ENCODE measurements at places on chromosomes 6 and 20.

DNA sequence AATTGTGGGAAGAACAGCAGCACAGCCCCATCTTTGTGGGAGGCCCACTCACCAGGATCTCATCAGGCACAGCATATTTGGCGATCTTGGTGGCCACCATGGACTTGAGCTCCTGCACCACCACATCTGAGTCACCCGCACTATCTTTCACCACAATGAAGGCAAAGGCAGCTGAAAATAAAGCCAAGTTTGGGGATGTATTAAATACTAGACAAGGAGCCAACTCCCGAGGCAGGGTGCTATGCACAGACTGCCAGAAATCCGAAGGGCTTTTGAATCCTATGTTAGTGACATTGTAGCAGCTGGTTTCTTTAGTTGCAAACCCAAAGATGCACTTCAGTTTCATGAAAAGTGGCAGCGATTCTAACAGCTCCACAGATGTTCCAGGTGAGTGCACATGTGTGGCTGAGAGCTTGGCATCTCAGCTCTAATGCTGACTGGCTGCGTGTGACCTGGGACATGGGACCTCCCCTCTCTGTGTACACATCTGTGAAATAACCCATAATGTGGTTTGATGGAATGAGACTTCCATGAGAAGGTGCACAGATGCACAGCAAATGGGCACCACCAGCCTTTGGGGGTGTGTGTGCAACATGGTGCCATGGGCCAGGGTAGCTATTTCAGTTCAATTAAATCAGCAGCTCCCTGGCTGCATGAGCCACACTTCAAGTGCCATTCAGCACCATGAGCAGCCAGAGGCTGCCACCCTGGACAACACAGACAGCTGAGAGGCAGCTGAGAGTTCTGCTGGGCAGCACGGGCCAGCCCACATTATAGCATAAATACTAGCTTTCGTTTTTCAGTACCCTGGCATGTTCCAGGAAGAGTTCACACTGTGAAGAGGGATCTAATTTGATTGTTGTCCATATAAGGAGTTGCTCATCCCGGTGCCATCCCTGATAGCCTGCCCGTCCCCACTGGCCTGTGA lies 16.9 kb upstream of the APMAP start:
- DNase-seq: no peak

GRCh38 chr6:112054001-112054400 lies at the start of gene CCN6:
CCN6 (plus strand) TSS chr6:112054104; CDS start chr6:112054358, 254 bp downstream.
- DNase-seq: no peak

- peak; percentile 81 for DNase-seq
Measured at GRCh38 chr6:36623547-36624459, 29.6 kb downstream of the SRSF3 start.

- DNase-seq: no peak
Measured at GRCh38 chr6:113623129-113623528, 234.0 kb upstream of the MARCKS start.

- no peak for DNase-seq
Measured at GRCh38 chr20:1119524-1119923, 1.1 kb downstream of the PSMF1 start.

DNA sequence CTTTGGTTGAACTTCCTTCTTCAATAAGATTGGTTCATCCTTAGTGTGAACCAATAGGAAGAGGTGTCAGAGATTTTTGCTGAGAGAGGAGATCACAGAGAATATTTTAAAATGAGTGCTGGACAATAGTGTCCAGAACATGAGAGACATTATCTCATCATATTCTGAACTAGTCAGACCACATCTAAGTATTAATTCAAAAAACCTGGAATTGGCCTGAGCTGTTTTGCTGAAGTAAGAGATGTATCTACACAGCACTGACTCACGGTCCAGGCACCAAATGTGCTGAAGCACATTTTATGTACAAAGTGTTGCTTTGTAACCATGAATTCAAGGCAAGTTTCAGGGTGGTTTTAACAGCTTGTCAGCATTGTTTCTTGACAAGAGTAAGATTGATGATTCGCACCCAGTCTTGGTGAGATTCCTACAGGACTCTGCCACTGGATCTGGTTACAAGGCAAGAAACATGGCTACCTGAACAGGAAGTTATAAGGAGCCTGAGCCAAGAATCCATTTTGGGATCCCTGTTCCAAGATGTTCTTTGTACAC lies 178.2 kb upstream of the HEY2 start:
- DNase-seq: no peak

GRCh38 chr6:93974332-93974731 lies 555.0 kb upstream of the EPHA7 start:
- DNase-seq: no peak

DNA sequence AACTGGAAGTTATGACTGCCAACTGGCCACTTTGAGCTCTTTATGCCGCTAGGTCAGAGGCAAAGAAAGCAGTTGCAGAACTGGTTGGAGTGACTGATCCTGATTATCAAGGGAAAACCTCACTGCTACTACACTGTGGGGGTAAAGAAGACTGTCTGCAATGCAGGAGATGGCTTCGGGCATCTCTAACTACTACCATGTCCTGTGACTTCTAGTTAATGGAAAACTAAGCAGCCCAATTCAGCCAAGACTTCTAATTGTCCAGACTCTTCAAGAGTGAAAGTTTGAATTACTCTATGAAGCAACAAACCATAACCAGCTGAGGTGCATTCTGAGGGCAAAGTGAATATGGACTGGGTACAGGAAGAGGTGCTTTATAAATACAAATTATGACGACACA lies 773.6 kb upstream of the SLC35B3 start:
- no peak for DNase-seq

GRCh38 chr6:166005944-166006899 lies 161.4 kb downstream of the TBXT start:
- no peak for DNase-seq

DNA sequence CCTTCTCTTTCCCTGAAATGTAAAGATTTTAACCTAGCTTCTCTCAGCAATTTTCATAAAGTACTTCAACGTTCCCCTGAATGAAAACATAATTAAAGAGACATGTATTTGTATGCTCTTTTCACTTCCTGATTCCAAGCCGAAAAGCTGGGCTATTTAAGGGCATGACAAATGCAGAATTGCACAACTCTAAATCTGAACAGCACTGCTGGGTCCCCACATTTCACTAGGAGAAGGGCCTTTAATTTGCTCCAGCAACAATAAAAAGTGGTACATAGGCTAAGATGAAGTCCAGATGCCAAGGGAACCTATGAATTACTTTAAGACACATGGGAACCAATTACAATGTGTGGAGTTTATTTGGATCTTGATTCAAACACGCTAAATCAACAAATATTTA lies 42.0 kb downstream of the IRAK1BP1 start:
- no peak for DNase-seq

DNA sequence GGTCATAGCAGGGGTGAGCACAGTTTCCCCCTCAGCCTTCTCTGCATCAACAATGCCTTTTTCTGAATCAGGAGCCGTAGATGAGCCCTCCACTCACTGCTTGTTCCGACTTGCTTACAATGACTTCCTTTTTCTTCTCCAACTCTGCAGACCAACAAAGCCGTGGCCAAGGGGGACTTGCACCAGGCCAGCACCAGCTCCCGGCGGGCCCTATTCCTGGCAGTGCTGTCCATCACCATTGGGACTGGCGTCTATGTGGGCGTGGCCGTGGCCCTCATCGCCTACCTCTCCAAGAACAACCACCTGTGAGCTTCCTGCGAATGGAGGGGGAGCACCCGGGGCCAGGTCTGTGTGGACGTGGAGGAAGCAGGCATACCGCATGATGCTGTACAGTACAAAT lies 195.8 kb downstream of the SYNDIG1 start:
- no peak for DNase-seq

DNA sequence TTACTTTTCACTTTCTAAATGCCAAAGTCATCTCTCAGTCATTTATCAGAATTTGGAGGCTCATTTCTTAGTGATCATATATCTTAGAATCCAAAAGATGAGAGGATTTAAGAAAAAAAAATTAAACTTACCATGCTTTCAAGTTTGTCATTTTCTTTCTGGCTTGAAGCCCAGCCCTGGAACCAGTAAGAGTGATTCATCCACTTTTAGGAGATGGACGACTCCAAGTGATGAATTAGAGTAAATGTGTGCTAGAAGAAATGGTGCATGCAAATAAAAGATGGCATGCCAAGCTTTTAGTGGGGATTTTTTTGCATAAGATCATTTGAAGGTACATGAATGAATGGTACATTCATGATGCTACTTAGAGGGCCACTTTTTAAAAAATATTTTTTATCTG lies 20.1 kb downstream of the PLCB1 start:
- no peak for DNase-seq

DNA sequence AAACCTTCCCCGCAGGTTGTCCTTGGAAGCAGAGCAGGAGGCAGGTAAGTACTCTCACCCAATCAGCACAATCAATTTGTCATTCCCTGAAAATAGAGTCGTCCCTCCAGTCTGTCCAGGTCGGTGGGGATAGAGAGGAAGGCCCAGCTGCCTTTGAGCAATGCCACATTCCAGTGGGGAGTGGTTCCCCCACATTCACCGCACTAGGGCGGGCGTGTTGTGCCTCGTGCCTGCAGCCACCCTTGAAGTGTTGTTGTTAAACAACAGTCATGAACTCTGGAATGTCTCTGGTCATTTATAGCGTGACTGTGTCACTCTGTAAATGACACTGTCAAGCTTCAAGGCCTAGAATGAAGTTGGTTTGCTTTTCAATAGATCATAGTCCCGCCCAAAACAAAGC lies 33.4 kb downstream of the PRDM1 start:
- no peak for DNase-seq

DNA sequence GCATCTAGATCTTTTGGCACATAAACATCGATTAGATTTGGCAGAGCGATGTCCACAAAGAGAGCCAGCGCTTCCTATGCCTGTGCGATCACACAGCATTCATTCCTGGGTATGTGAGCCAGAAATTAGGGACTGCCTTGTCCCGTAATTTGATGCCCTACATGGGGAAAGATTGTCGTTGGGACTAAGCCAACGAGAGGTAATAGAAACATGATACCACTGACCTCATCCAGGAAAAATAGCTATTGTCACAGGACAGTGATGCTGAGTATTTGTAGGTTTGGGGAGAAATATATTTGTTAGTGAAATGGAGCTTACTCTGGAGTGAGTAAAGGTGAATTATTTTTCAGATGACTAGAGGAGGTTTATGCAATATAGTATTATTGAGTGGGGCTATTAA lies 154.0 kb downstream of the TSHZ2 start:
- no peak for DNase-seq

DNA sequence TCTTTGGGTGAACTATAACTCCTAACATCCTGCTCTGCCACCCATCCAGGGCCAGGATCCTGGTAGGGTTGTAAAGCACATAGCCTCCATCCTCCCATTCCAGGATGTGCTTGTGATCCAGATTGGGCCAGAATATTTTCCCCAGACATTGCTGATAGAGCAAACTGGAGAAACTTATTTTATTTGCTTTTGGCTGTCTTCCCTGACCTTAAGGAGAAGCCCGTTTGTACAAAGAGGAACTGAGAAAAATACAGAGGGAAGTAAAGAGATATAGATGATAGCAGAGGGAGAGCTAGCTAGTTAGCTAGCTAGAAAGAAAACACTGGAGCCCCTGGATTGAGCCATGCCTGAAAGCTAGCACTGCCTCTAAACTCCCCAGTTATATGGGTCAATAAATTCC lies 9.0 kb upstream of the HDAC2 start:
- DNase-seq: no peak

GRCh38 chr6:86685230-86685797 lies 252.0 kb upstream of the HTR1E start:
- no peak for DNase-seq

DNA sequence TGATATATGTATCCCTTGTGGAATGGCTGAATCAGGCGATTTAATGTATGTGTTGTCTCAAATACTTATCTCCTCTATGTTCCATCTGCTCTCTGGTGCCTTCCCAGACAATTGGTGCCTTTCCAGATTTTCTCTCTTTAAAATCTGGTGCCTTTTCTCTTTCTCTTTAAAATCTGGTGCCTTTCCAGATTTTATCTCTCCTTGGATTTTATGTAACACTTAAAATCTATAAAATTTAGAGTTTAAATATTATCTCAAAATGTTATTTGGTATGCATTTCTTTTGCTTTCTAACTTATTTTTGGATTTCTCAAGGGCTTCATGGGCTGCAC lies 116.3 kb downstream of the KIF13A start:
- no peak for DNase-seq

DNA sequence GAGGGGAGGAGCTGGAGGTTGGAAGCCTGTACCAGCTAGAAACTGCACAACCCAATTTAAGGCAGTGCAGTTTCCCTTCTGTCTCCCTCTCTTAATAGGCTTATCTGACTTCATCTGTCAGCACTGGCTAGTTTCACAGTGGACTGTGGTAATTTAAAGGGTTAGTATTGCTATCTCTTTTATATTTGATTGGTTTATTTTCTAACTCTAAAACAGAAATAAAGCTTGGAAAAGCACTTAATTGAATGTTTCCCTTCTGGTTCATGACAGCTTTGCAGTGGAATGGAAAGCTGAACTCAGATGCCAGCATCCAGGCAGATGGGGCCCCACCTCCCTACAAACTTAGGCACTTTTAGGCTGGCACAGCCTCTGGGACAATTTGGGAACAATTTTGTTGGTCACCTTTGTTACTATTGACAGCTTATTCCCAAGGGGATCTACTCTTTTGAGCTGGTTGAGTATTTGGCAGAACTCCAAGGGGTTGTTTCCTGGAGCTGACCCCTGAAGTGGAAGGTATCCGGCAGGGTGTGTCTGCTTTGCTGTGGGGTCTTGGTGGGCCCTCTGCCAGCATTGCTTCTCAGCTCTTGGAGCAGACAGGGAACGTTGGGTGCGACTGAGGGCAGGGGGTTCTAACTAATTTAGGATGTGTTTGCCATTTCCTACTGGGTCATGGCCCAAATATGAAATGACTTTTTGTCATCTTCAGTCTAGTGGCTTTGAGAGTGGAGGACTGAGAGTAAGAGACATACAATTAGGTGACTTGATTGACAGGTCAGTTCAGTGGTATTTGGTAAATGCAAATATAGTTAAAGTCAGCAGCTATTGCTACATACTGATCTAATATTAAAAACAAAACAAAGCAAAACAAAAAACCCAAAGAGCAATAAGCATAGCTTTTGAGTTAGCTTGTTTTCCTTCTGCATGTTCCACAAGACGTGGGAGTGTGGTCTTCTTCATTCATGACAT lies 9.3 kb downstream of the SH3BGRL2 start:
- DNase-seq: no peak

- DNase-seq: no peak
Measured at GRCh38 chr6:40719671-40720374, 132.7 kb upstream of the LRFN2 start.

- no peak for DNase-seq
Measured at GRCh38 chr20:43906505-43907034, 8.1 kb upstream of the TOX2 start.

All from memory B cell (primary cell).